ENCODE measurements at places on chromosomes 6 and 20. TPM values are rescaled to one million over a fixed set of nuclear protein-coding genes. Genes with fewer than 3 reads are reported as not detected.

Gene FAM83D
- 11.2 TPM for total RNA-seq

Gene PLA2G7
- not detected for total RNA-seq

Gene ZNF334
- 2.2 TPM for total RNA-seq

Gene SIGLEC1
- total RNA-seq = 0.07 TPM

Gene CUL7
- total RNA-seq = 23.2 TPM

Gene PRICKLE4
- not detected for total RNA-seq

GRCh38 chr6:129306826-129307225 is 403.2 kb downstream of the ARHGAP18 start:
- H3K27me3 ChIP-seq = no peaks in the 10 kb centered on the region
- no peak for DNase-seq
- H3K4me3 ChIP-seq = no peak overlapping the region
- H3K27ac ChIP-seq = no peak overlapping the region
- no peaks in the 10 kb centered on the region for H3K36me3 ChIP-seq

DNA sequence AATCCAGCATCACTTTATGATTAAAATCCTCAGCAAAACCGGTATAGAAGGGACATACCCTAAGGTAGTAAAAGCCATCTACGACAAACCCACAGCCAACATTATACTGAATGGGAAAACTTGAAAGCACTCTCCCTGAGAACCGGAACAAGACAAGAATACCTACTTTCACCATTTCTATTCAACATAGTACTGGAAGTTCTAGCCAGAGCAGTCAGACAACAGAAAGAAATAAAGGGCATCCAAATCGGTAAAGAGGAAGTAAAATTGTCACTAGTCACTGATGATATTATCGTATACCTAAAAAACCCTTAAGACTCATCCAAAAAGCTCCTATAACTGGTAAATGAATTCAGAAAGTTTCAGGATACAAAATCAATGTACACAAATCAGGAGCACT is 33.3 kb downstream of the BLOC1S5 start:
- peaks cover 40% of the 10 kb centered on the region for H3K36me3 ChIP-seq
- no peaks in the 10 kb centered on the region for H3K27me3 ChIP-seq
- H3K4me1 ChIP-seq = peaks cover 38% of the 10 kb centered on the region
- no peak for DNase-seq

DNA sequence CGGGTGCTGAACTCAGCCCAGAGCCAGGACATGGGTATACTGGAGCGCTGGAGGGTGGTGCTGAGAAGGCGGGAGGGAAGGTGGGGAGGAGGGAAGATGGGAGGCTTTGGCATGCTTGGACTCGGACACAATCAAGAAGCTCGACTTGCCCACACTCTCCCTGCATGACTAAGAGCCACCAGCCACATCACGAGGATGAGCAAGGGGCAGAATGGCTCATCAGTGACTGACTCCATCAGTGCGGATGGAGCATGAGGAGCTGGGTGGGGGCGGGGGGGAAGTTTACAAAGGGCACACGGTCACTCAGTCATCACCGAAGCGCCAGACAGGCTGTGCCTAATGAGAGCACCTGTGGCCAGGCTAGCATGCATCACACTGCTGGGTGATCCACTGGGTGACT is 222.8 kb downstream of the KIF16B start:
- no peak for DNase-seq
- no peaks in the 10 kb centered on the region for H3K27me3 ChIP-seq
- H3K4me3 ChIP-seq = no peak overlapping the region

DNA sequence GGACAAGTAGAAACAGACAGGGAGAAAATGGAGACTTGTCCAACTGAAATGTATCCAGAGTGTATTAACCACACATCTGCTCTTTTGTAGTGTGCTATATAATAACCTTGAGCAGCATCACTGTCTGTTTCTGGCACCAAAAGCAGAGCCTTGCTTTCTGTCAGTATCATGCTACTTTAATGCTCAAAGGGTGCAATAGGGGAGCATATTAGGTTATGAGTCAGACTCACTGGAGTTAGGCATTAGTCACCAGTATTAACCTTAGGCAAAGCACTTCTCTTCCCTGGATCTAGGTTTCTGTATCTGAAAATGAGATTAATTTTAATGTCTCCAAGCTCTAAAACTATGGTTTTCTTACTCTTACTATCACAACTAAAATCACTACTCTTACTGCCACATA is 280.1 kb downstream of the TFAP2B start:
- H3K36me3 ChIP-seq = no peaks in the 10 kb centered on the region
- H3K27me3 ChIP-seq = no peaks in the 10 kb centered on the region
- H3K4me1 ChIP-seq = no peaks in the 10 kb centered on the region
- no peak for DNase-seq

GRCh38 chr6:15267221-15267620 is 21.4 kb downstream of the JARID2 start:
- H3K27me3 ChIP-seq = no peaks in the 10 kb centered on the region
- H3K27ac ChIP-seq = no peak overlapping the region
- H3K4me1 ChIP-seq = peaks cover 90% of the 10 kb centered on the region
- peaks cover 29% of the 10 kb centered on the region for H3K36me3 ChIP-seq
- H3K4me3 ChIP-seq = no peak overlapping the region
- no peak for DNase-seq

- no peaks in the 10 kb centered on the region for H3K27me3 ChIP-seq
- no peak overlapping the region for H3K4me3 ChIP-seq
- H3K36me3 ChIP-seq = no peaks in the 10 kb centered on the region
- H3K4me1 ChIP-seq = peaks cover 3% of the 10 kb centered on the region
These were observed 2.8 kb downstream of the UNC5CL start for GRCh38 chr6:41036186-41036585.

- no peaks in the 10 kb centered on the region for H3K36me3 ChIP-seq
- no peak for DNase-seq
- peaks cover 2% of the 10 kb centered on the region for H3K27me3 ChIP-seq
- H3K27ac ChIP-seq = no peak overlapping the region
- H3K4me1 ChIP-seq = peaks cover 11% of the 10 kb centered on the region
These were observed 3.1 kb downstream of the CD93 start for GRCh38 chr20:23082846-23083552.

GRCh38 chr20:57699395-57699794 is 10.4 kb downstream of the PMEPA1 start:
- H3K36me3 ChIP-seq = peaks cover 2% of the 10 kb centered on the region
- no peak overlapping the region for H3K4me3 ChIP-seq
- no peak for DNase-seq

DNA sequence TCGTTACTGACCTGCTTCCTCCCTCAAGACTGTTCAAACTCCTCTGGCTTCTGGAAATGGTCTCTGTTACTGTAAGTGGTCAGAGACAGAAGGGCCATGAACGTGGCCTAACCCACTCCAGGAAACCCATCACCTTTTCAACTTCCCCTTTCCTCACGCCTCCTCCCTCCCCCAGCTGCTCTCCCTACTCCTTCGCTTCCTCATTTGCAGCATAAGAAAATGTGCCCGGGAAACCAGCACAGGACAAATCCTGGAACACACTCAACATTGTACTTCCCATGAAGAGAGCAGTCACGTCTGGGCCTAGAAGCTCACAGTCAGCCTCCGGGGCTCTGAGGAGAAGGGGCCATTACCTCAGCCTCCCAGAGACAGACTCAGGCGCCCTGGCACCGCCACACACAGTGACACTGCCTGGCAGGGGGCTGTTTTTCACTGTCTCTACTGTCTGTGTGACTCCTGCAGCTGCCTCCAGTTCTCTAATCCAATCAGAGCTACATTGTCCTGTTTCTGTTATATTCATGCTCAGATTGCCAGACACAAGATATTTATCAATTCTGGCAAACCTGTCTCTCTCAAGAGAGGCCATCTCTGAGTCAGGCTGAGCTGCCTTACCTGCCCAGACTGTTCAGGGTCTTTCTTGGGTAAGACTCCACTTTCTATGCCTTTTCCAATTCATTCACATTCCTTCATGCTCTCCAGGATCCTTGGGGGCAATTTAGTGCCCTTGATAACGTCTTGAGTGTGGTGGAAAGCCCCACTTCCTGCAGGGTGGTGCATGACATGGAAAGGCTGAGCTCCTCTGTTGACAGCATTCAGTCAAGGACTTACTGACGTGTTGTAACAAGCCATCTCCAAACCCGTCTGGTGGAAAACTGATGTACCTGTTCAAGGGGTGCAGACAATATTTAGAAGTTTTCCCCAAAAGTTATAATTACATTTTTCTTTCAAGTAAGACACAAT is 242.2 kb downstream of the HIVEP2 start:
- no peak for DNase-seq
- H3K27me3 ChIP-seq = no peaks in the 10 kb centered on the region
- no peak overlapping the region for H3K27ac ChIP-seq
- H3K4me3 ChIP-seq = no peak overlapping the region
- H3K4me1 ChIP-seq = peaks cover 9% of the 10 kb centered on the region

DNA sequence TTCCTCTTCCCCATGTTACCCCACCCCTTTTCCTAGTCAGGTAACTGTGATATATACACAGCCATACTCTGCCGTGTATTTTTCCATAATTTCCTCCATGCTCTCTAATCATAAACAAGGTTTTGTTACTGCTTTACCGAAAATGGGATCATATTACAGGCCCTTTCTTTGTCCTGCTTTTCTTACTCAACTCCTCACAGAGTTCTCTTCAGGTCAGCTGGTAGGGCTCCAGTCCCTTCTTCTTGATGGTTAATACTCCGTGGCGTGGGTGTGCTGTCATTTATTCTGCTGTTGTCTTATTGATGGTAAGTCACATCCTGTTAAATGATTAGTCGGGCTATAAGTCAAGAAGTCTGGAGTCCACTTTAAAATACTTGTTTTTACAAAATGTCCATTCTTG is 24.9 kb upstream of the PI16 start:
- no peaks in the 10 kb centered on the region for H3K27me3 ChIP-seq
- H3K36me3 ChIP-seq = peaks cover 8% of the 10 kb centered on the region
- peaks cover 25% of the 10 kb centered on the region for H3K4me1 ChIP-seq

- H3K27ac ChIP-seq = no peak overlapping the region
- no peak for DNase-seq
- no peaks in the 10 kb centered on the region for H3K27me3 ChIP-seq
- peaks cover 44% of the 10 kb centered on the region for H3K4me1 ChIP-seq
- no peak overlapping the region for H3K4me3 ChIP-seq
These were observed 389.7 kb upstream of the JARID2 start for GRCh38 chr6:14856177-14856576.

- no peaks in the 10 kb centered on the region for H3K27me3 ChIP-seq
- peaks cover 70% of the 10 kb centered on the region for H3K4me1 ChIP-seq
- peak overlapping the region; percentile 92 for H3K27ac ChIP-seq
- peaks cover 2% of the 10 kb centered on the region for H3K36me3 ChIP-seq
- peak overlapping the region; percentile 64 for H3K4me3 ChIP-seq
- DNase-seq = peak; percentile 62
These were observed 48.3 kb downstream of the ATXN1 start for GRCh38 chr6:16712931-16713484.

DNA sequence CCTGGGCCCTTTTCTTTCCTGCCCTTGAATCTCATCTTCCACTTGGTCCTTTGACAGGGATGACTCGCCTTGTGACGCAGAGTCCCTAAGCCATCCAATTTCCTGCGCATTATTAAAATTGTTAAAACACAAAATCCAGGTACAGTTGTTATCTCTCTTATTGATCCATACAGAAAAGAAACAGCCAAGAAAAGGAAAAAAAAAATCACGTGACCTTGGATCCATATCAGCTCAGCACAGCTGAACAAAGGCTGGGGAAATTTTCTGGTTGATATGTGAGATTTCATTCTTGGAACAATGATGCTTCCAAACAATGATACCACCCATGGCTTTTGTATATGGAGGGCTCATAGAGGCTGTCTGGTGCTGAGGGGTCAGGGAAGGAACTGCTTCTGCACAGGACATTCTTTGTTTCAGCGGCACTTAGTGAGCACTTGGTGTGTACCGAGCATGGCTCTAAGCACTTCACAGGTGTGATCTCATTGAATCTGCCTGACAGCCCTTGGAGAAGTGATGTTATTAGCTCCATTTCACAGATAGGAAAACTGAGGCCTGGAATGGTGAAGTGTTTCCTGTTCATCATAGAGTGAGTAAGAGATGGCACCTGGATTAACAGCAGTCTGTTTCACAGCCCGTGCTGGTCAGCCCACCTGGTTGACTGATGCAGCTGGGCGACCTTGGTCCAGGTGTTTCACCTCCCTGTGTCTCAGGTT is 155.0 kb upstream of the SULF2 start:
- no peak for DNase-seq
- no peak overlapping the region for H3K4me3 ChIP-seq
- no peak overlapping the region for H3K27ac ChIP-seq
- H3K36me3 ChIP-seq = no peaks in the 10 kb centered on the region
- H3K27me3 ChIP-seq = peaks cover 3% of the 10 kb centered on the region

GRCh38 chr20:63153254-63154221 is 62.4 kb downstream of the YTHDF1 start:
- H3K4me3 ChIP-seq = no peak overlapping the region
- no peak overlapping the region for H3K27ac ChIP-seq
- H3K4me1 ChIP-seq = no peaks in the 10 kb centered on the region
- H3K36me3 ChIP-seq = no peaks in the 10 kb centered on the region
- DNase-seq = no peak

DNA sequence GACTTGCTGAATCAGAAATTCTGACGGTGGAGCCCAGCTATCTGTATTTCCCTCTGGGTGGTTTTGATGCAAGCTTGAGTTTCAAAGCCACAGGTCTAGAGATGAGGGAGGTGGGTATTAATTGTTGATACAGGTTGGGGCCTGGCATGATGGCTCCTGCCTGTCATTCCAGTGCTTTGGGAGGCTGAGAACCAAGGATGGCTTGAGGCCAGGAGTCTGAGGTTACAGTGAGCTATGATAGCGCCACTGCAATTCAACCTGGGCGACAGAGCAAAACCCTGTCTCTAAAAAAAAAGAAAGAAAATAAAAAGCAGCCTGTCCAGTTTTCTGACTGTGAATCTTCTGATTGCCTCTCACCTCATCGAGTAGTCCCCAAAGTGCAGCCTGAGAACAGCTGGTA is 184.8 kb upstream of the SASH1 start:
- no peaks in the 10 kb centered on the region for H3K4me1 ChIP-seq
- DNase-seq = no peak
- H3K27me3 ChIP-seq = no peaks in the 10 kb centered on the region
- no peak overlapping the region for H3K27ac ChIP-seq

DNA sequence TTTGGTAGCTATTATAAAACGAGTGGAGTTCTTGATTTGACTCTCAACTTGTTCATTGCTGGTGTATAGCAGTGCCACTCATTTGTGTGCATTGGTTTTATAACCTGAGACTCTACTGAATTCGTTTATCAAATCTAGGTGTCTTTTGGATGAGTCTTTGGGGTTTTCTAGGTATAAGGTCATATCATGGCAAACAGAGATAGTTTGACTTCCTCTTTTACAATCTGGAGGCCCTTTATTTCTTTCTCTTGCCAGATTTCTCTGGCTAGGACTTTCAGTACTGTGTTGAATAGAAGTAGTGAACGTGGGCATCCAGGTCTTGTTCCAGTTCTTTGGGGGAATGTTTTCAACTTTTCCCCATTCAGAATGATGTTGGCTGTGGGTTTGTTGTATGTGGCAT is 38.8 kb downstream of the SUMO4 start:
- no peak for DNase-seq
- peak overlapping the region; percentile 1 for H3K27ac ChIP-seq
- H3K36me3 ChIP-seq = no peaks in the 10 kb centered on the region

GRCh38 chr20:53609491-53610445 is 16.1 kb upstream of the ZNF217 start:
- no peaks in the 10 kb centered on the region for H3K27me3 ChIP-seq
- H3K36me3 ChIP-seq = peaks cover 8% of the 10 kb centered on the region
- H3K4me3 ChIP-seq = peak overlapping the region; percentile 75
- H3K4me1 ChIP-seq = peaks cover 35% of the 10 kb centered on the region
- peak; percentile 86 for DNase-seq
- H3K27ac ChIP-seq = peak overlapping the region; percentile 95

- no peak overlapping the region for H3K4me3 ChIP-seq
- peaks cover 6% of the 10 kb centered on the region for H3K4me1 ChIP-seq
- H3K27me3 ChIP-seq = peaks cover 19% of the 10 kb centered on the region
- H3K36me3 ChIP-seq = no peaks in the 10 kb centered on the region
- no peak overlapping the region for H3K27ac ChIP-seq
- no peak for DNase-seq
These were observed 18.1 kb upstream of the SLC9A8 start for GRCh38 chr20:49794336-49795134.

- H3K27ac ChIP-seq = no peak overlapping the region
- H3K4me3 ChIP-seq = no peak overlapping the region
- H3K27me3 ChIP-seq = no peaks in the 10 kb centered on the region
- no peak for DNase-seq
These were observed 574.3 kb downstream of the COL12A1 start for GRCh38 chr6:74631564-74631963.
